ENCODE measurements at places on chromosomes 3 and 15.

DNA sequence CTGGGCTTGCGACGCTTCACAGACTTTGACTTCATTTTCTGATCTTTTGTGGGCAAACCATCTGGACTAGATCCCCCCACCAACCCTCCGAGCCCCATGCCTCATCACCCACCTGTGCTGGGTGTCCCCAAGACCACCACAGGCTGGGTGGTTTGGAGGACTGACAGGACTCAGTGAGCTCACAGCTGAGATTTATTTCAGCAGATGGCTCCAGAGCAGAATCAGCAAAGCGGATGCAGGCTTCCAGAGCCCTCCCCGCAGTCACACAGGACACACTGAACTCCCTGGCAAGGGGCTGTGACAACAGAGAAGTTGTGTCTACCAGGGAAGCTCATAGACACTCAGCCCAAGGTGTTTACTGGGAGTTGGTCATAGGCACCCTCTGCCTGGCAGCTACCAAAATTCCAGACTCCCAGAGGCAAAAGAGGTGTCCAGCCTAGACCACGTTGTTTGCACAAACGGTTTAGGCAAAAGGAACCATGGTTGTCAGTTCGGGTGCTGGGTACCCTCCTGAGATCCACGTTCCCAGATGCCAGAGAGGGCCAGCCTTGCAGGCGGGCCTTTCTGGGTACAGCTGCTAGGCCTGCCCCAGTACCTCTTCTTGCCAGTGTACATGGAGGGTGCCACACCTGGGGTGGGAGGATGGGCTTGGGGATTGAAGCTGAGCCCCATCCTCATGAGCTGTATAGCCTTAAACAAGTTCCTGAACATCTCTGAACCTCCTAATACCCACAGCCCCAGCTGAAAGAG lies 170.3 kb downstream of the NSMCE3 start:
- DNase-seq: no peak

DNA sequence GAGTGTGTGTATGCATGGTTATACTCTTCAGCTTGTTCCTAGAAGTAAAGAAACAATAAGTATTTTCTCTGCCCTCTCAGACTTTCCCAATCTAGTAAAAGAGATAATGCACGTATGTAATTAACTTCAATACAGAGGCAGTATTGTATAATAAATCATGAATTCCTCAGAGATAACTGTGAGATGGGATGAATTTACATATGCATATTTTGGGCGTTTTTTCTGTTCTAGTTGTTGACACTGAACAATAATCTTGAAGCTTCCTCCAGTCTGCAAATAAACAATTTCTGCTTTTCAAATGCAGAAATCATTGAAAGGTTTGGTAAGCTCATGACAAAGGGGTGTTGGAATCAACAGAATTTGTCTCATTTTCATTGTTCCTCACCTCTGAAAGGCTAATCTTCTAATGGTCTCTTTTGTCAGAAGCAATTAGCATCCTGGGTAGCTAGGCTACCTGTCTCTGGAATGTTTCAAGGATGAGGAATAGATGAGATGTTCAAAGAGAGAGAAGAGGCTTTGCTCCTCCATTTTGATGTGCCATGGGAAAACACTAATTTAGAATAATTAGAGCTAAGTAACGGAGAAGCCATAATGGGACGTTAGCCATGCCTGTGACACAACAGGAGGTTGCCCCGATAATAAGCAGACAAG lies 43.3 kb upstream of the SIAH2 start:
- DNase-seq: no peak

GRCh38 chr3:42763021-42763420 lies 10.0 kb downstream of the CCDC13 start:
- no peak for DNase-seq

GRCh38 chr3:197309528-197310361 lies 11.3 kb upstream of the DLG1 start:
- DNase-seq: no peak

GRCh38 chr3:151216641-151217607 lies 13.9 kb upstream of the GPR171 start:
- DNase-seq: no peak

- DNase-seq: no peak
These were observed 296.8 kb upstream of the TPM1 start for GRCh38 chr15:62745621-62746225.

DNA sequence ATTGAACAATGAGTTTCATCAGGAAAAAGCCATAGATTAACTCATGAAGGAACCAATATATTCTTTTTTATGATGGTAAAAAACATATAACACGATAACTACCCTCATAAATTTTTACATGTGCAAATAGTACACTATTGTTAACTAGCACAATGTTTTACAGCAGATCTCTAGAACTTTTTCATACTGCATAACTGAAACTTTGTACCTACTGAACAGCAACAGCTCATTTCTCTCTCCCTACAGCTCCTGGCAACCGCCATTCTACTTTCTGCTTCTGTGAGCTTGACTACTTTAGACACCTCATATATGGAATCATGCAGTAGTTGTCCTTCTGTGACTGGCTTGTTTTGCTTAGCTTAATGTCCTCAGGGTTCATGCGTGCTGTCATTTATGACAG lies 235.4 kb downstream of the NFKBIZ start:
- no peak for DNase-seq

GRCh38 chr3:192652727-192653126 lies 74.6 kb downstream of the FGF12 start:
- DNase-seq: no peak

DNA sequence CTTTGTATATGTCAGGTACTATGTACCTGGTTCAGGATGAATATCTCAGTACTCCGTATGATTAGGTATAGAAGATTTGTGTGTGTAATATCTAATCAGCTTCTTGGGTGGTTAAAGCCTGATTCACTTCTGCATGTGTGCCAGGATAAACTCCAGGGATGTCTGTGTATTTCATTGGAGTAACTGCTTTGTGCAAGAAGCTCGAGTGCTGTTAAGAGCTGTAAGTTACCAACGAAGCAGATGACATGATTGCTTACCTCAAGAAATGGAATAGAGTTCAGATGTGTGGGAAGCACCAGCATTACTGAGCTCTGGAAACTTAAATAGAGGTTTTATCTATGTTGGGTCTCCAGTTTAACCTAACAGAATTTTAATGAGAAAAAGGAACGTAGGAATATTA lies 23.7 kb downstream of the FAM98B start:
- no peak for DNase-seq

GRCh38 chr3:152518346-152518745 lies 249.6 kb downstream of the MBNL1 start:
- no peak for DNase-seq

DNA sequence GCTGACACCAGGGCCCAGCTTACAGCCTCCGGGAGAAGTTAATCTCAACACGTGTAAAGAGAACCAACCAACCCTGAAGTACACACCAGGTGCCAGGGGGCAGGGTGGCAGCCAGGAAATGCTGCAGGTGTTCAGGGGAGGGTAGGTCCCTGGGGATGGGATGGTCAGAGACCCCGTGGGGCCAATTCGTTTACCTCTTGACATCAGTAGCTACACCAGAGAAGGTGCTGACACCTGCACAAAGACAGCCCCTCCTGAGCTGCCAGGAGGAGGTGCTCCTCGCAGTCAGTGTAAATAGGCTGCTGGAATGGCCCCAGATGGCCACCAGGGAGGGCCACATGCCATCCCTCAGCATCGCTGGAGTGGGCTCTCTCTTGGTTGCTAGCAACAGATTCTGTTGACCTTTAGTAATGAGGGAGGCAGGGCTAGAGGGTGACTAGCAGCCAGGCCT lies 52.8 kb downstream of the CORO2B start:
- DNase-seq: no peak

GRCh38 chr15:57496946-57497869 lies 94.5 kb upstream of the MYZAP start:
- no peak for DNase-seq

DNA sequence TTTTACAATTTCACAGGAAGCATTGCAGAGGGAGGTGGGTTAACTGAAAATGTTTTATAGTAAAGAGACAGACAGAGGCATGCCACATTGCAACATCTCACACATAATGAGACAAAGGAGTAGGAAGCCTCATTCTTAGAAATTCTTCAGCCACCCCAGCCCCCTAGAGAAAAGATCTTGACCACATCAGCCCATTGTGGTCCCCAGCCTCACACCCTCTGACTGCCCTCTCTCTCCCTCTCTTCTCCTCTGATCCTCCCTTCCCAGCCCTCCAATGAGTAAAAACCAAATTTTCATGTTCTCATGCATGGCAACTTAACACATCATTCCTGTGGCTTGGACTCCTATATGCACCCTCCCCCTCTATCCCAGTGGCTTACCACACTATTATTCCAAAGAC lies 174.1 kb downstream of the UACA start:
- no peak for DNase-seq

Data from activated naive CD4-positive, alpha-beta T cell (primary cell).